ENCODE measurements at places on chromosomes 5 and 9.

DNA sequence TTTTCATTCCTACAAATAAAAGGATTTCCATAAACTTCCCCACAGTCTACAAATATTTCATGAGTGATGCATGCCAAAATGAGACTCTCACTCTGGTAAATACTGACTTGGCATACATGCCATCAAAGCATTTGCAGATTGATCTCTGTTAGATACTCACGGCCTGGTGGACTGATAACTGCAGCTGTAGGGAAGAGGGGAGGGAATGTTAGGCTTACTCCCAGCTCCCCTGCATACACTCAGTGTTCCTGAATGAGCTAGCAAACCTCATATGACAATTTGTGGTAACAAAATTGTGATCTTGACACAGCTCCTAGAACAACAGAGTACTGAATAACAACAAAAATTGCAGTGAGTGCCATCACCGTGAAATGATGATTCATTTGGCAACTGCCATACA is 435.3 kb downstream of the NR2F1-AS1 start:
- no peak for DNase-seq

- DNase-seq = no peak
Measured at GRCh38 chr5:41508186-41508585, 2.2 kb downstream of the PLCXD3 start.

DNA sequence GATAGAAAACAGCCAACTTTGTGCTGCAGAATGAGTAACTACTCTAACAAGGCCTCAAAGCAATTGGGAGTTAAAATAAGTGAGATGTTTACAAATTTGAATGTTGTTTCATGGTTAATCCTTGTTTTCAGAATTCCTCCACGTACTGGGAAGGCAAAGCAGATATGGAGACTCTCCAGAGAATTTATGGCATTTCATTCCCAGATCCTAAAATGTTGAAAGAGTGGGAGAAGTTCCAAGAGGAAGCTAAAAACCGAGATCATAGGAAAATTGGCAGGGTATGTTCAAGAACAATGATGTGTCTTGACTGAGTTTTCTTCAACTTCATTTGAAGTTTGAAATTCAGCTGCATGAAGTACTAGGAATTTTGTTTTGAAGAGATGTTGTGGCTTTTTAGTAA is 16.4 kb downstream of the TARS1 start:
- no peak for DNase-seq

DNA sequence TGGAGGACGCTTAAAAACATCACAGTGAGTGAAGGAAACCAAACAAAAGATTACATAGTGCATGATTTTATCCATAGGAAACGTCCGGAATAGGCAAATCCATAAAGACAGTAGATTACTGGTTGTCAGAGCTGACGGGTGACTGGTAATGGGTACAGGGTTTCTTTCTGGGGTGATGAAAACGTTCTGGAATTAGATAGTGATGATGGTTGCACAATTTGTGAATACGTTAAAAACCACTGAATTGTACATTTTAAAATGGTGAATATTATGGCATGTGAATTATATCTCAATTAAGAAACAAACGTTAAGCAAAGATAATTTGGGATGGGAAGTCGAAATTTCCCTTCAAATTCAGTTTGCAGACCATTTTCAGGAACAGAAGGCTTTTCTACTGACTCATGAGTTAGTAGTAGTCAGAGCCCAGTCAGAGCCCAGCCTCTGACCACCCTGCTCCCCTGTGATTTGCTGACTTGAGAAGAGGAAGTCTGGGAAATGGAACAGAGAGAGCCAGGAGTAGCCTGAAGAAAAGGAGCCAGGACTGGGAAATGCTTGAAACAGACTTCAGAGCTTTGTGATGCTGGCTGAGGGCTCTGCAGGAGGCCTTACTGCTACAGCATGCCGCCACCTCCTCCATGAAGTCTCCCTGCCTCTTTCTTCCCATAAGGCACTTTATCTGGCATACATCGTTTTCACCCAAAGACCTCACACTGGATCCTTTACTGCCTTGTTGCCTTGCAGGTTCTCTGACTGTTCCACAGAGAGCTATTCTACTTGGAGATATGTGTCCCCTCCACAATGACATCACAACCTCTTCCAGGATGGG is 46.4 kb upstream of the CTNNA1 start:
- no peak for DNase-seq

DNA sequence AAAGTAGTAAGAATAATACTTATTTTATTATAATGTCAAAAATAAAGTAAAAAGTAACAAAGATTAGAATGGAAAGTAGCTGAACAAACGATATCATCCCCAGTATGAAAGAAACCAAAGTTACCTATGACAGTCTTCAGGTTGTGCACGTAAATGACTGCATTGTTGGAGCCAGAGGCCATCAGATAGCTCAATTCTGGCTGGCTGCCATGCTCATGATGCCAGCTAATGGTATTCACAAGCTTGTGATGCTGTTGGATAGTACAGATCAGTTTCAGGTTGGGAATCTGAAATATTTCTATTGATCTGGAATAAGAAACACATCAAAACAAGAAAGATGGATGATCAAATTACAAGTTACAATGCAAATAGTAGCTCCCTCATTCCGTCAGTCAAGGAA is 21.1 kb downstream of the GEMIN5 start:
- no peak for DNase-seq

- no peak for DNase-seq
Measured at GRCh38 chr9:81886665-81887064, 41.6 kb upstream of the SPATA31D4 start.

DNA sequence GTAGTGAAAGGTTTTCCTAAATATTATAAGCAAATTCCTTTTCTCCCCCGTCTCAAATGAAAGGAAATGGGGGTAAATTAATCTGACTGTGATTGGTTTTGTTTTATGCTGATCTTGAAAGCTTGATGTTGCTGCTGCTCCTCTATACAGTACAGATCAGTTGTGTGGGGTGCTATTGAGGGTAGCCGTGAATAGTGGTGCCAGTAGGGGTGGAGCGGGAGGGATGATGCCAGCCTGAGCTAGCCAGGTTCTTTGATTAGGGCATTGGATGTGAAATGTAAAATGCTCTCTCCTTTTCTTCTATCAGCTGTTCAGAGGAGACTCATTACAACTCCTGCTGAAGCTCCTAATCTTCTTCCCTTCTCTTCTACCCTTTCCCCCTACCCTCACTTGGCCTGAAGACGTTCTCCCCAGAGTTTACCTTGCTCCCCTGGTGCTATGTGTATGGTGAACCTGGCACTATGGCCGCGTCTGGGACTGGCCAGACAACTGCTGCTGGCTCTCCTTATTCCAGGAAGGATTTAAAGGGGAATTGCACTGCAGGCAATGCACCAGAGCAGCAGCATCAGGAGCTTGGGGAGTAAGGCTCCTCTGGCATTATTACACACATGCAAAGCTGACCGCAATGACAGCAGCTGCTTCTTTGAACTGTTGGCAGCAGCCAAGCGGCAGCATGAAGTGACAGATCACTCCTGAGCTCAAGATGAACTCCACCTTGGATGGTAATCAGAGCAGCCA is 566 bp downstream of the GPR21 start:
- no peak for DNase-seq

- DNase-seq = no peak
Measured at GRCh38 chr9:98494852-98495251, 213.9 kb downstream of the GABBR2 start.

GRCh38 chr5:13944560-13945199 is at the start of gene DNAH5:
Gene DNAH5, minus strand, starts transcription at chr5:13944688. Its CDS starts 250 bp downstream, at chr5:13944438.
- DNase-seq = no peak

DNA sequence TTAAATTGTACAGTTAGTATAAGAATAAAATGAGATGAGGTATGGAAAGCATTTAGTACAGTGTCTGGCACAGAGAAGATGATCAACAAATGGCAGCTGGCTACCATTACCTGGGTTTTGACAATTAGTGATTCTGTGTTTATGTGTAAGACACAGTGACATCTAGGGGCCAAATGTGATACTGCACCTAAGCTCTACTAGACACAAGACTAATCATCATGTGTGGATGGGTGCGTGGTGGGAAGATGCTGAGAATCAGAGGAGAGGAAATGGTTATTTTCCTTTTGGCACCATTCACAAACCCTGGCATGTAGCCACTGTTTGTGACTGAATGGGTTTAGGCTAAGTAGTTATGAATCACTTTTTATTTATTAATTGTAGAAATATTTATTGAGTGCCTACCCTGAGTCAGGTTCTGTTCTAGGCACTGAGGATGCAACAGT is 109.8 kb upstream of the TBC1D2 start:
- DNase-seq = no peak

DNA sequence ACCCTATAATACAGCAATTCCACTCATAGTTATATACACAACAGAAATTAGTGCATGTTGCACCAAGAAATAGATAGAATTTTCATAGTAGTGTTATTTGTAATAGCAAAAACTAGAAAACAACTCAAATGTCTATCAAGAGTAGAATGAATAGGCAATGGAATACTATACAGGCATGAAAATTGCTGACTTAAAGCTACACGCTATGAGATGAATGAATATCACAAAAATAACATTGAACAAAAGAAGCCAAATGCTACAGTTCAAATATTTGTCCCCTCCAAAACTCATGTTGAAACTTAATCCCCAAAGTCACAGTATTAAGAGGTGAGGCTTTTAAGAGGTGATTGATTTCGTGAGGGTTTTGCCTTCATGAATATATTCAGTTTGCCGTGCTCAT is 215.1 kb downstream of the FRMD3 start:
- DNase-seq = no peak

DNA sequence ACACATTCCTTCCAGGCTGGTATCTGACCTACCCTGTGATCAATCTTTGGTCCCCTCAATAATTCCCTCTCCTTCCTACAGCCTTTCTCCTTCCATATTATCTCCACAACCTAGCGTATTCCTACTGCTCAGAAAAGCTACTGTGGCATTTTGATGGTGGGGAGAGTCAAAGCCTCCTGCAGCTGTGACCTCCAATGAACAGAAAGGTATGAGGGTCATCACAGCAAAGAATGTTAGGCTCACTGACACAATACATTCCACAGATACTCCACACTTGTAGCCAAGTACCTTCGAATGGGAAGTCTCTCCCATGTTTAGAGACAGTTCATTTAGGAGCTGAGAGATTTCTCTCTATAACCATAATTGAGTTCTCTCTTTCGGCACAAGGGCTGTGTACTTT is 5.9 kb downstream of the FBN2 start:
- DNase-seq = no peak

GRCh38 chr5:102905056-102905455 is 150.0 kb downstream of the PAM start:
- DNase-seq = no peak

GRCh38 chr5:157963761-157964160 is 104.8 kb upstream of the CLINT1 start:
- no peak for DNase-seq

DNA sequence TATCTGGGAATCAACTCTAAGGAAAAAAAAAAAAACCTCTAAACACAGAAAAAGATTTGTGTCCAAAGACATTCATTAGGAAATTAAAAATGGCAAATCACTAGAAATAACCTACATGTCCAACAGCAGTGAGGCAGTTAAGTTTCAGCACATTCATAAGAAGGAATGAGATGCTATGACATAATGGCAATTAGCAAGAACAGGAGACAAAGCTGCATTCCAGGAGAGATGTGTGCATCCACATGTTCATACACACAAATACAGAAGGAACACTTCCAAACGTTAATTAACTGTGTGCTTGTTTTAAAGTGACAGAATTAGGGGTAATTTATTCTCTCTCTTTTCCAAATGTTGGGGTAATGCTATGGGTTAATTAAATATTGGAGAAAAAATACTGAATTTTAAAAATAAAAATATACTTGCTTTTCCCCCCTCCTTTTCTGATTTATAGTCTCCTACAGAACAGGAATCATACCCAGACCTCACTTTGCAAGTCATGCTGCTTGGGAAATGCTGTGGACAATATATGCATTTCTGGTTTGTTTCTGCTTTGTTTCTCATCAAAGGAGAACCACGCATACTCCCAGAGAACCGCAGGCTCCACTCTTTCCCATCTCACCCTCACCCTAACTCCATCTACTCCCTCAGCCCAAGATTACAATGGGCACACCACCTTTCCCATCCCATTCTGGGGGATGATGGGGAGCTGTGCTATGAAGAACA is 114.1 kb downstream of the CDK5RAP2 start:
- no peak for DNase-seq

DNA sequence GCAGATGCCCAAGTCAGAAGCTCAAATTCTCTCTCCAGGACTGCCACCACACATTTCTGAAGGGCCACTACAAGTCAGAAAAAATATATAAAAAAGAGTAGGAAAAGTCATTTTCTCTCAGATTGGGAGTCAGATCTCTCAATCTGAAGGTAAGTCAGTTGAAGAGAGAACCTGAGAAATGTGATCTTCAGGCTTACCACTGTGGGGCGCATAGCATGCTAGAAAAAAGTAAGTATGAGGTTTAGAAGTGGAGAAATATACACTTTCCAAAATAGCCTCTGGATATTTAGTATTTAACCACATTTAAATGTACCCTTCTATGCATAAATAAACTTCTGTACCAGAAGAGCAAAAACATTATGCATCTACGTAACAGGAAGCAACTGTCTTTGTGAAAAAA is 800.7 kb upstream of the CTNND2 start:
- no peak for DNase-seq

- DNase-seq = no peak
Measured at GRCh38 chr5:74576941-74577456, 63.5 kb downstream of the ENC1 start.

GRCh38 chr5:32780508-32780919 is 69.4 kb downstream of the NPR3 start:
- DNase-seq = no peak

DNA sequence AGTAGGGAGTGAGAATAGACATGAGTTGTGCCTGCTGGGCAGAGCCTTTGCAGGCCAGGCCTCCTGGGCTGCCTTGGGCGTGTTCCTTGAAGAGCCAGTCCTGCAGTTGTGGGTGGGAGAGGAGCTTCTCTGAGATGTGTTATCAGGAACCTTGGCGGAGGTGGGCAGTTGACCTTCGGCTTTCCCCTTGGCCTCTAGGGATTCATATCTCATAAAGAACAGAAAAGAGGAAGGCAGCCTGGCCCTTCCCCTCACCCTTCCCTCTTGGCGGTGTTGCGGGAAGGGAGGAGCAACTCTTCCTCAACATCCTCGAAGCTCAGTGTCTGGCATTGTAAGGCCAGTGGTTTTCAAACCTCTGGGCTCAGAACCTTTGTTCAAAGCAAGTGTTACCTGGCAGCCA is 59.2 kb downstream of the DAPK1 start:
- peak; percentile 41 for DNase-seq

- no peak for DNase-seq
Measured at GRCh38 chr5:124761010-124761409, 14.6 kb upstream of the ZNF608 start.

- DNase-seq = no peak
Measured at GRCh38 chr9:116280529-116280928, 126.9 kb downstream of the PAPPA start.
